Activated CD8-positive, alpha-beta memory T cell treated with anti-CD3 and anti-CD28 coated beads for 4 hours (primary cell): ENCODE measurements at places on chromosomes 3 and 15.

GRCh38 chr3:31472479-31473390 lies 60.0 kb upstream of the STT3B start:
- no peak for DNase-seq

- DNase-seq, result no peak
These were observed 260.1 kb downstream of the OXSM start for GRCh38 chr3:26049951-26050350.

- DNase-seq, result no peak
These were observed 37.0 kb upstream of the CASR start for GRCh38 chr3:122146466-122146865.

DNA sequence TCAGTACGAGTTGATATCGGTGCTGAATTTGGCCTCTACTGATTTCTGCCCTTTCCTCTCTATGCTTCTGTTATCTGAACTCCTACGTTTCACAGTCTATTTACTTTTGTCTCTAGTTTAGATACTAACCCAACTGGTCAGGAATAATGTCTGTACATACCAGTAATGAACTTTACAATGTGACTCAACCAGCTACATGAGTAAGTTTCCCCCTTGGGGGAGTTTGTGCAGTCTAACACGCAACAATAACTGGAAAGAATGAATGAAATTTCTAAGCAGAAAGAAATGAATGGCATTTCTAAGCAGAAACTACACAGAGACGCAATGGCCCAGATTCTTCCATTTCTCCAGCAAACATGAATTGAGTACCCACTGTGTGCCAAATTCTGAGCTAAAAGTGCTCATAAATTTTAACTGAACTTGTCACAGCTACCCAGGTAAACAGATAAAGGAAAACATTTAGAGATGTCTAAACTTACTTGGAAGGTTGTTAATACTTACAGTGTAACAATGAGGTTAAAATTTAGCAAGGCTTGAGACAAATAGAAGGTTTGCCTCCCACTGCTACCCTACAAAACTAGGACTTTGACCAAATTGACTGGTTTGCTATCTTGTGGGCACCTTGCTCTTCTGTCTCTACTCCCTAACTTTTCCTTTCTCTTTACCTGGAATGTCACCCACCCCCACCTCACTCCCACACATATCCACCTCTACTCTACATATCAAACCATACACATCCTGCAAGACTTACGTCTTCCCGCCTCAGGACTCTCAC lies 11.6 kb downstream of the UPK1B start:
- no peak for DNase-seq

- no peak for DNase-seq
These were observed 88.9 kb upstream of the OSBPL11 start for GRCh38 chr3:125684199-125684598.

GRCh38 chr3:123036352-123037014 lies 8.9 kb upstream of the SEMA5B start:
- DNase-seq, result no peak

DNA sequence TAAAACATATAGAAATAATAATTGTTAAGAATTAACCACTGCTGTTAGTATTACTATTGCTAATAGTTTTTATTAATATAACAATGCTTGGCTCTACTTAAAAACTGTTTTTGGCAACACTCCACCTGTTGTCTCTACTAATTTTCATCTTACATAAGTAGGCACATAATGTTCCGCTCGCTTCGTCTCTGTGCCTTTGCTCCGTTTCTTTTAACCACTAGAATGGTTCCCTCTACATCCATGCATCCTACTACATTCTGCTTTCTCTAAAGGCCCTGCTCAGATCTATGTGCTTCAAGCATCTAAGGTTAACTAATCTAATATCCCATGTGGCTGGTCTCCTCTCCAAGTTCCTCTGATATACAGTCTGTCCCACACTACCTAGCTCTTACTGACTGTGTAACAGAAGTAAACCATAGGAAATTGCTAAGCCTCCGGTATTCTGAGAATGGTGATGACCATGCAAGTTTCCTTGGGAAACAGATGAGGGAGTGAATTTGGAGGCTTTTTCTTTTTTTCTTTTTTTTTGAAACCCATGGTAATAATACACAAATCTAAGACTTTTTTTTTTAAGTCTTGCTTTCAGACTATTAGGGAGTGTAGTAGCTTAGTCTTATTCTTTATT lies 138.3 kb downstream of the P3H2 start:
- DNase-seq, result no peak
